ENCODE measurements at places on chromosomes 13 and 19.

DNA sequence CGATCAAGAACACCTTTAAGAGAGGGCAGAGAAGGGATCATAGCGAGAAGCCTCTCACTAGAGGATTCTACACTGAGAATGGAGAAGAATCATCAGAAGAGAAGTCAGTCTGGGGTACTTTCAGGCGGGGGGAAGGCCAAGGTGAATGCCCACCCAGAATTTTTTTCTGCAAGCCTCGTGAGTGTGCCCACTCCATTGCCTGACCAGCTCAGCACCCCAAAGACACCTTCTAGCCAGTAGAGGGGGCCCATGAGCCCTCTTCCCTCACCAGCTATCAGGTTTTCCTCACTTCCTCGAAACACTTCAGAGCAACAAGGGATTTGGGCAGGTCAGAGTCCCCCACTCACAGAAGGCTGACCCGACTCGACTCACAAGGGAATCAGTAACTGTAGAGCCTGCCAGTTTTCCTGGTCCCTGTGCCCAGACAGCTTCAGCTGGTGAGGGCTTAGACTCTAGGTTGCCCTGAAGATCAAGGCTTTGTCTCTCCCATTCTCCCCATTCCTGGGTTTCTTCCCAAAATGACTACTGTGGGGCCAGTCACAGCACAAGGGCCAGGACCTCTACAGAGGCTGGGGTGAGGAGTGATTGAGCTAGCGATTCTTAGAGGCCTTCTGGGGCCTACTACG lies 18.4 kb downstream of the NLRP13 start:
- peak; percentile 15 for DNase-seq

DNA sequence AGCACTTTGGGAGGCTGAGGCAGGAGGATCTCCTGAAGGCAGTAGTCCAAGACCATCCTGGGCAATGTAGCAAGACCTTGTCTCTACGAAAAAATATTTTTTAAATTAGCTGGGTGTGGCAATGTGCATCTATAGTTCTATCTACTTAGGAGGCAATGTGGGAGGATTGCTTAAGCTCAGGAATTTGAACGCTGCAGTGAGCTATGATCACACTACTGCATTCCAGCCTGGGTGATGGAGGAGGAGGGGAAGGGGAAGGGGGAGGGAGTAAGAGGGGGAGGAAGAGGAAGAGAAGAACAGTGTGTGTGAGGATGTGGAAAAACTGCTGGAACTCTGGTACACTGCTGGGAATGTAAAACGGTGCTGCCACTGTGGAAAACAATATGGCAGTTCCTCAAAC lies 9.2 kb upstream of the CLIP3 start:
- DNase-seq, result no peak

- DNase-seq, result no peak
Measured at GRCh38 chr13:112995395-112996191, 26.6 kb downstream of the MCF2L start.

DNA sequence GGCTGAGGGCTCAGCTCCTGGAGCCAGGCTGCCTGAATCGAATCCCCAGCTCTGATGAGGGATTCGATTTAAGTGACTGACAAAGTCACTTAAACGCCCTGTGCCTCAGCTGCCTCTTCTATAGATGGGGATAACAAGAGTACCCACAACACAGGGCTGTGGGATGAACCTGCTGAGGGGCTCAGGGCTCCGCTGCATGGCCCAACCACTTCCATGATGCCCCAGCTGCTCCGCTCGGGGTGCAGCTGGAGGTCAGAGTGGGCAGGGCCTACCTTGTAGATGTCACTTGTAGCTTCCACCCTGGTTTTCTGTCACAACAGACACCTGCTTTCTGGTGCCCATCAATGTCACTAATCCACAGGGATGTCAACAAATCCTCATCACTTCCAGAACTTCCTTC lies 39.2 kb downstream of the STK24 start:
- no peak for DNase-seq

DNA sequence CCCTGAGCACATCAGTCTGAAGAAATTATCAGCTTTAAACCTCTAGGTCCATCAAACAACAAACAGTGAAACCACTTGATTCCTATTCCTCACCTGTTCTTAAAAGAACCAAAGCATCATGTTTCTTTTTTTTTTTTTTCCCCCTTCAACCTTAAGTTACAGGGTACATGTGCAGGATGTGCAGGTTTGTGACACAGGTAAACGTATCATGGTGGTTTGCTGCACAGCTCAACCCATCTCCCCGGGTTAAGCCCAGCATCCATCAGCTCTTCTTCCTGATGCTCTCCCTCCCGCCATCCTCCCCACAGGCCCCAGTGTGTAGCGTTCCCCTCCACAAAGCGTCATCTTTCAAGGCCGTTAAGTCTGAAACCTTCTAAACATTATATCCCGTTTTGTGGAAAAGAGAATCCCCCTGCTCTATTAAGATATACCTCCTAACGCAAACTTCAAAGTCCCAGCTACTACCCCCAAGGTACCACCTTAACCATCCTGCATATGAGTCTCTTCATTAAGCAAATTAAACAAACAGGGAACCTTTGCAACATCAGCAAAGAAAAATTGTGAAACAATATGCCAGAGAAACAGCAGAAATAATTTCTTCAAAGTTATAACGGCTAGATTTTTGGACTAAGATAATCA lies 10.8 kb downstream of the USP12 start:
- no peak for DNase-seq

- DNase-seq, result no peak
Measured at GRCh38 chr13:33494596-33495204, 209.1 kb upstream of the STARD13 start.

DNA sequence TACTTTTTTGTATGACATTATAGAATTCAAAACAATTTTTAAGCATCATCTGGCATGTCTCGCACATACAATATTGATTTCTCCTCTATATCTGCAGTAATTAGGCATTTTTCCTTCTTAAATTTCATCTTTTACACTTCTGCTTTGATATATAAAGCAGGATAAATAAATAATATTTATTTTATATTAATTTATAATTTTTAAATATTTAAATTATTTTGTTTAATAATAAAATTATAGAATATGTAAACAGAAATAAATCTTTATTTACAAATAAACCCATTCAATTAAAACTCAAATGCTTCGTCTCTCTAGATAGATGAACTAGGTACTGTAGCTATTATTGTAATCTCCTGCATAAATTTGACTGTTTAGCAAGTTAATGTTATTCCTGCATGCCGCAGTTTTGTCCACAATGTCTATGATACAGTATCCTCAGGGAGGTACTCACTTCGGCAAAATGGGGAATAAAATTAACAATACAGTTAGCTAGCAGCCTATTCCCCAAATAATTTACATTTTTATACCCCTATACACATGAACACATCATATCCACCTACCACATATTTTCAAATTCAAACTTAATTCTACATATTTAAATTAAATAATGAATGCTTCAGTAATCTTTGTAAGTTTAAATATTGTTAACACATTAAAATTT lies 473.6 kb upstream of the SLC10A2 start:
- DNase-seq, result no peak

DNA sequence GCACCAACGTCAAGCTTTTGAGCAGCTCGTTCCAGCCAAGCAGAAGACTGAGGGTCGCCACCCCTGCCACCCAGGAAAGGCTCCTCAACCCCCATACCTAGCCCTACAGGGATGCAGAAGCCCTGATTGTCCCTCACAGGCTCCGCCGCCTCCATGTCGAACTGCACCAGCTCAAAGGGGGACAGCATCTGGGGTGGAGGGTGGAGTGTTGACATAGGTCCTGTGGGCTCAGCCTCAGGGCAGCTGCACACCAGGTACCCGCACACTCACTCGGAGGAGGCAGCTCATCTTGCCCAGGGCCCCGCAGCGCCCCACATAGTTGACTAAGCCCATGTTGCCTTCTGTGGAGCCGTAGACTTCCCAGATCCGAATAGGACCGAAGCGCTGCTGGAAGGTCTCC lies 11.6 kb downstream of the SLC27A5 start:
- DNase-seq, result no peak

GRCh38 chr13:40343550-40344269 lies 322.7 kb downstream of the FOXO1 start:
- DNase-seq, result no peak

DNA sequence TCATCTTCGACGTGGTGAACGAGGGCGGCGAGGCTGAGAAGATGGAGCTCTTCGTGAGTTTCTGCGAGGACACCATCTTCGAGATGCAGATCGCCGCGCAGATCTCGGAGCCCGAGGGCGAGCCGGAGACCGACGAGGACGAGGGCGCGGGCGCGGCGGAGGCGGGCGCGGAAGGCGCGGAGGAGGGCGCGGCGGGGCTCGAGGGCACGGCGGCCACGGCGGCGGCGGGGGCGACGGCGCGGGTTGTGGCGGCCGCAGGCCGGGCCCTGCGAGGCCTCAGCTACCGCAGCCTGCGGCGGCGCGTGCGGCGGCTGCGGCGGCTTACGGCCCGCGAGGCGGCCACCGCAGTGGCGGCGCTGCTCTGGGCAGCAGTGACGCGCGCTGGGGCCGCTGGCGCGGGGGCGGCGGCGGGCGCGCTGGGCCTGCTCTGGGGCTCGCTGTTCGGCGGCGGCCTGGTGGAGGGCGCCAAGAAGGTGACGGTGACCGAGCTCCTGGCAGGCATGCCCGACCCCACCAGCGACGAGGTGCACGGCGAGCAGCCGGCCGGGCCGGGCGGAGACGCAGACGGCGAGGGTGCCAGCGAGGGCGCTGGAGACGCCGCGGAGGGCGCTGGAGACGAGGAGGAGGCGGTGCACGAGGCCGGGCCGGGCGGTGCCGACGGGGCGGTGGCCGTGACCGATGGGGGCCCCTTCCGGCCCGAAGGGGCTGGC lies 52.6 kb downstream of the MAP4K1 start:
- no peak for DNase-seq

- no peak for DNase-seq
Measured at GRCh38 chr13:84126671-84127171, 244.4 kb upstream of the SLITRK1 start.

DNA sequence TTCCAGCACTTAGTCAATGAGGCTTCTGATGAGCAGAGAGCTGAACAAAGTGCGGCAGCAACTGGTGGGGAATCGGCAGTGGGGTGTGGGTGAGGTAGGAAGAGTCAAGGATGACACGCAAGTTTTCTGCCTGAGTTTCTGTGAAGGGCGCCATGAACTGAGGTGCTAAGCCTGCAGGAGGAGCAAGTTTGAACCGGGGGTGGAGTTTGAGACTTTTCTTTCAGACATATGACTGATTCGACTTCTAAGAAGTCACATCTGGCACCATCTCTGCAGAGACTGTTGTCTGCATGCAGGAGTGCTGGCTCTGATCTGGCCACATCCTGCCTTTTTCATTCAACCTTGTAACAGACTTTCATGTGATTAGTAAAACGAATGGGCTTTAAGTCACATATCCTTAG lies 14.8 kb upstream of the GPI start:
- DNase-seq, result no peak

DNA sequence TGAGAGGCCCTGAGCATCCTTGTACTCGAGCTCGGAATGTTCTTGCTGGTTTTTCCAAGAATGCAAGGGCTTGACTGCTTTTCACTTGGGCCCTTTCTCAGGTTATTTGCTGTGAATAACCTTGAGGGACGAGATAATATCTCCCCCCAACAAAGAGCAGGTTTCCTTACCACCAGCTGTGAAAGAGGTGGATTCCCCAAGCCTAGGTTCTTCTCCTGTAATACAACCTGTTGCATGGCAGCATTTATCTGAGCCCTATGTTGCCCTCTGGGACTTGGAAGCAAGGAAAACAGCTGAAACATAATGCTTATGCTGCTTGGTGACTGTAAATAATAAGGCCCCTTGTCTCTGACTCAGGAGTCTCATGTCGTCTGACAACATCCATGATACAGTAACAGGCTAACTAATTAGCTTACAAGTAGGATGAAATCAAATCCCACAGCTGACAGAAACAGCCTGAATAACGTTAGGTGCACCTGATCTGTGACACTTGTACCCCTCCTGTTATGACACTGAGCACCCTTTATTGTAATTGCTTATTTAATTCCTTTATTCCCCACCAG lies 43.6 kb upstream of the RCBTB2 start:
- DNase-seq, result no peak

- no peak for DNase-seq
Measured at GRCh38 chr13:98254513-98254912, 77.4 kb upstream of the RNF113B start.

GRCh38 chr13:21014139-21014501 lies 47.3 kb downstream of the LATS2 start:
- no peak for DNase-seq

DNA sequence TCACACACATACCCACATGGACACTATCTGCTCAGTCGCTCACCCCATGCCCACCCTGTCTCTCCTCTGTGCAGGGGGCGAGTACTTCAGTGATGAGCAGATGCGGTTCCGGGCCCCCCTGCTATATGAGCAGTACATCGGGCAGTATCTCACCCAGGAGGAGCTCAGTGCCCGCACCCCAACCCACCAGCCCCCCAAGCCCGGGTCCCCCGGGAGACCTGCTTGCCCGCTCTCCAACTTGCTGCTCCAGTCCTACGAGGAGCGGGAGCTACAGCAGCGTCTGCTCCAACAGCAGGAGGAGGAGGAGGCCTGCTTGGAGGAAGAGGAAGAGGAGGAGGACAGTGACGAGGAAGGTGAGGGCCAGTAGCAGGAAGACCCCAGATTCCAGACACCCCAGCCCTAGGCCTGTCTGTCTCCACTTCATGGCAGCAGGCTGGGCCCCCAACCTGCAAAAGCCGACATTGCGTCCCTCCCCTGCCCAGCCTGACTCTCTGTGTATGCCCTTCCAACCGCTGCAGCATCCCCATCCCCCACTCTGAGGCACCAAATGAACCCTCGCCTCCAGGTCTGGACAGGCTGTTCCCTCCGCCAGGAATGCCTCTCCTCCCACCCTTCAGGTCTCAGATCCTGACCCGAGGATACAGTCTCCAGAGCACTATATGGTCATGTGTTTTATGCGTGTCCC lies 9.7 kb downstream of the CCDC97 start:
- no peak for DNase-seq

- no peak for DNase-seq
Measured at GRCh38 chr19:41903193-41903953, 20.4 kb downstream of the ARHGEF1 start.

GRCh38 chr13:91115776-91116175 lies 231.7 kb upstream of the MIR17HG start:
- no peak for DNase-seq

GRCh38 chr13:36192166-36192565 lies 22.2 kb downstream of the SOHLH2 start:
- DNase-seq, result no peak

DNA sequence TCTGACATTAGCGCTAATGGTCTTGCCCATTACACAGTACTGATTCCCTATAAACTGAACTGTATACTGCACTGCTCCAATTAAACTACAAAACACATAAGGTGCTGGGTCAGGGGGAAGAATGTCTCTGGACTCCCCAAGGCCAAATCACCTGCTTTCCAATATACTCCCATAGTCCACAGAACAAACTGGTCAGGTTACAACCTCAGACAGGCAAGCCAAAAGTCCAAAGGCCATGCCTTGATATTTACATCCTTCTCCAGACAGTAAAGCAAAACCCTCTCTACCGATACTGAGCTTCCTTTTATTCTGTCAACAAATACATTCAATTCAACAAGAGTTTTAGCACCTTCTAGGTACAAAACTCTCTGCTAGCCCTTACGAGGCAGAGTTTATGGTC lies 8.9 kb downstream of the ZNF541 start:
- no peak for DNase-seq

DNA sequence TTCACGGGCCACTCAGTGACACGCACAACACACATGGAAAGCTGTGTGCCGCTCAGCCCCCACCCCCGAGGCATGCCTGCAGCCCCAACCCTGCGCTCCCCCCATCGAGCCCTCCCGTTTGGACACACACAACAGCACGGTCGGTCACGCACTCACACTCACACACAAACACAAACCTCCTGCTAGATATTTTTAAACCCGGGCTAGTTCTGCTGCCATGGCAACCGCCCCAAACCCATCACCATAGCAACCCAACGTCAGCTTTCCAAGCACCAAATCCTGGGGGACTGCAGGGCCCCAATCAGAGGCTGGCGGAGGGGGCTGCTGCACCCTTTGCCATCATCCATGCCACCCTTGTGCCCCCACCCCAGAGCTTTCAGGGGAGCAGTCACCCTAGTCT lies 2.5 kb upstream of the NOVA2 start:
- no peak for DNase-seq

All from K562 (cell line).